PC-9 (cell line): ENCODE measurements at places on chromosomes 7 and 10. TPM values are rescaled to one million over a fixed set of nuclear protein-coding genes. Genes with fewer than 3 reads are reported as not detected.

DNA sequence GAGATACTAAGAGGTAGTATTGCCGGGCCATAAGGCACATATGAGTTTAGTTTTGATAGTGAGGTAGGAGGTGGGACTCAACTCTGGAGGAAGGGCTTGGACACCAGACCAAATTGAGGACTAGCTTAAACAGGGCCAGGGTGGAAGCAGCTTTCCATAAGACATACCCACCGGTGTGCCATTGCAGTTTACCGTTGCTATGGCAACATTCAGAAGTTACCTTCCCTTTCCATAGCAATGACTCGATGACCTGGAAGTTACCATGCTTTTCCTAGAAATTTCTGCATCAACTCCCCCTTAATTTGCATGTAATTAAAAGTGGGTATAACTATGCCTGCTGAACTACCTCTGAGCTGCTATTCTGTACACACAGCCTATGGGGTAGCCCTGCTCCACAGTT, 10.9 kb upstream of the SNX10 start:
- DNase-seq: no peak

- no peak for DNase-seq
Measured at GRCh38 chr7:36021367-36021766, 131.7 kb upstream of the EEPD1 start.

DNA sequence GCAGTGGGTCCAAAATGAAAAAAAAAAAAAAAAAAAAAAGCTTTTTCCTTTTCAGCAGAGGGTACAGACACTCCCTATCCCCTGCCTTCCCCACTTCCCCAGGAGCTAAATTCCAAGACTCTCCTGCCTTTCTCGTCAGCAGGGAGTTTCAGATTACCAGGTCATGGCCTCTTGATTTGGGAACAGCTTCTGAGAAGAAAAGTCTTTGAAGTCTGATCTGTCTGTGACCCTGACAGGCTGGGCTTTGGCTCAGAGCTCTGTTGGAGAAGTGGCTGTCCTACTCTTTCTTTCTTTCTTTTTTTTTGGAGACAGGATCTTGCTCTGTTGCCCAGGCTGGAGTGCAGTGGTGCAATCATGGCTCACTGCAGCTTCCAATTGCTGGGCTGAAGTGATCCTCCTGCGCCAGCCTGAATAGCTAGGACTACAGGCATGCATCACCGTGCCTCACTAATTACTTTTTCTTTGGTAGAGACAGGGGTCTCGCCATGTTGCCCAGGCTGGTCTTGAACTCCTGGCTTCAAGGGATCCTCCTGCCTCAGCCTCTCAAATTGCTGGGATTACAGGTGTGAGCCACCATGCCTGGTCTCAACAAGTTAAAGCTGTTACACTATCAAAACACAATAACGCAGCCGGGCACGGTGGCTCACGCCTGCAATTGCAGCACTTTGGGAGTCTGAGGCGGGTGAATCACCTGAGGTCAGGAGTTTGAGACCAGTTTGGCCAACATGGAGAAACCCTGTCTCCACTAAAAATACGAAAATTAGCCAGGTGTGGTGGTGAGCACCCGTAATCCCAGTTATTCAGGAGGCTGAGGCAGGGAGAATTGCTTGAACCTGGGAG, 59.9 kb downstream of the COL26A1 start:
- no peak for DNase-seq

- no peak for DNase-seq
Measured at GRCh38 chr7:157268540-157268939, 68.3 kb upstream of the DNAJB6 start.

GRCh38 chr7:44210107-44210506, 9.3 kb downstream of the YKT6 start:
- DNase-seq: no peak

Gene HTR7
- total RNA-seq: 0.52 and 0.55 TPM in 2 replicates

Gene PDK4
- 2.4 and 4.8 TPM in 2 replicates for total RNA-seq
